ENCODE measurements at places on chromosomes 12 and 14. TPM values are rescaled to one million over a fixed set of nuclear protein-coding genes. Genes with fewer than 3 reads are reported as not detected.

DNA sequence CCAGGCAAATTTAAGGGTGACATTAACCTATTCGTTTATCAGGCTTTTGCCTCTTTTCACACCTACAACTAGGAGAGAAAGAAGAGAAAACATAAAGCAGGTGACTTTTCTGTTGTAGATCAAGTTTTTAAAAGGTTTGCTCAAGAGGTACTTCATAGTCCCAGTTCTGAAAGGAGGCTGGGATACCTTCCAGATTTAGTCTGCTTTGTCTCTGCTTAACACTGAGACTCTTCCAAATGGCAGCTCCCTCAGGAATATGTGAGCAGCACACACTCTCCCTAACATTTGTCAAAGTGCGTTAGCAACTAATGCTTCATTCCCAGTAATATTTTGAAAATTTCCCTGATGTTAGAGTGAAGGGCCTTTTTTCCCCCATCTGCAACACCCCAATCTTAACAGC lies 133.7 kb upstream of the RASSF8 start:
- DNase-seq: no peak

DNA sequence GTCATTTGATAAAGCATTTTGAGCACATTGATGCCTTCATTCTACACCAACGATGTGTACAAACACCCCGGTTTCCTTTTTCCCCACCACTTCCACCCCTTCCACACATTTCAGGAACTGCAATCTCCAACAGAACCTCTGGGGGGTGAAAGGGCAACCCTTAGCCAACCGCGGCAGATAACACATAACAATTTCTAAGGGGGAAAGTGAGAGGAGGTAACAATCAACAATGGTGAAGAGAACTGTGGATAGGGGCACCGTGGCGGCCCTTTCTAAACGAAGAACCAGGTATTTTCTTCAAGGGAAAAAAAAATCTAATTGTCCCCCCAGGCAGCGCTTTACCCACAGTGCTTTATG lies 1.1 kb downstream of the KITLG start:
- no peak for DNase-seq

DNA sequence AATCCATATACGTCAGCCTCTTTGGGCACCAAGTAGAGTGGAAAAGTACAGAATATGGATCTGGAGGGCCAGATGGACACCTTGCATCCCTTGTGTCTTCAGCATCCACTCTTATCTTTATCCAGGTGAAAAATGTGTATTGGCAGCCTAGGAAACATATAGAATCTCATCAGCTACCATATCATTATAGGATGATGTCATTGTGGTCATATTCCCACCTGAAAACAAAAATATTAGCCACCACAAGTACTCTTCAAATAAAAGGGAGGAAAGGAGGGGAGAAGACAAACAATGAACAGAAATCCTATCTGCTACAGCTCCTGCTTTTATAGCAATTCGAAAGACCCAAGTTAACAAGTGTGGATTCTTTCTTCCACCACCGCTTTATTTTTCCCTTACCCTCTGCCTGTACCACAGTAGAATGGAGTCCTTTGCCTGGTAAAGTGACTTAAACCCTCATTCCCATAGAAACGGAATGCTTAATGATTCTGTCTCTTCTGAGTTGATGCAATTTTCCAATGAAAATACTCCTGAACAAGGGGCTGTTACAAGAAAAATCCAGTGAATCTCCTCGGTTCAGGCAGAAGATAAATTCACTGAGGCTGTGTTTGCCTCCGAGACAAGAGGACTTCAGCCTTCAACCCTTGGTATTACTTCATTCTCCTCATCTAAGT lies 13.8 kb upstream of the IL26 start:
- DNase-seq: no peak

TAS2R9 gene
- not detected for total RNA-seq

DNA sequence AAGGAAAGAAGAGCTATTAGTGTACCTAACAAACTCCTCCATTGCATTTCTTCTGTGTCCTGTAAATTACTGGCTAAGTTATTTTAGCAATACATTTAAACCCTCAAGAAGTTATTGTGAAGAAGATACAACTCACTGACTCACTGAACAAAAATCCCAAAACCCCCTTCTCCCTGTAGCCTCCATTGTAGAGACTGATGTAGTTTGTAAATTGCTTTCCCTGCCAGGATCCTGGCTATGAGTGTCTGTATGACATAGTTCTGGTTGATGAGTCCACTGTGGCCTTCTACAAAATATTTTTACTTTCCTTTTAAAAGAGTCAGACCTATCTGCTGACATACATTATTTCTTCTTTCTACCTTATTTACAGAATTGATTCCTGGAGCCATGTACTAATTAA lies 155.6 kb downstream of the SLC6A15 start:
- DNase-seq: no peak

GRCh38 chr14:23321572-23322547 lies 603 bp downstream of the PABPN1 start:
- DNase-seq: no peak

- DNase-seq: no peak
Measured at GRCh38 chr12:97267594-97268202, 194.9 kb upstream of the RMST start.

- no peak for DNase-seq
Measured at GRCh38 chr12:50186681-50187080, 19.5 kb upstream of the CERS5 start.

- no peak for DNase-seq
Measured at GRCh38 chr14:68513838-68514607, 278.8 kb downstream of the ZFP36L1 start.

GRCh38 chr12:82596483-82596882 lies 90.2 kb upstream of the TMTC2 start:
- DNase-seq: no peak

Measured in mesenteric fat pad (tissue), 1 donor.